ENCODE measurements at places on chromosomes 7 and 10. TPM values are rescaled to one million over a fixed set of nuclear protein-coding genes. Genes with fewer than 3 reads are reported as not detected.

MINDY4 gene
- 5.2 TPM for total RNA-seq

PTF1A gene
- total RNA-seq, result not detected

OPN4 gene
- total RNA-seq, result not detected

COL13A1 gene
- 0.11 TPM for total RNA-seq

MTERF1 gene
- total RNA-seq, result 35.6 TPM

LMOD2 gene
- total RNA-seq, result not detected

VWA2 gene
- total RNA-seq, result not detected

IL15RA gene
- total RNA-seq, result 0.24 TPM

NPSR1 gene
- total RNA-seq, result not detected

RAPGEF5 gene
- total RNA-seq, result 16.3 TPM

PMPCB gene
- 146 TPM for total RNA-seq

CYP2C18 gene
- not detected for total RNA-seq

GRM3 gene
- not detected for total RNA-seq

CTNNA3 gene
- total RNA-seq, result not detected

OR2A7 gene
- total RNA-seq, result 0.27 TPM

Measured in SK-MEL-5 (cell line).